ENCODE measurements at places on chromosomes 13 and 19. TPM values are rescaled to one million over a fixed set of nuclear protein-coding genes. Genes with fewer than 3 reads are reported as not detected.

GRCh38 chr19:35056513-35057063, 15.1 kb downstream of the HPN start:
- no peak overlapping the region for H3K4me3 ChIP-seq
- H3K4me1 ChIP-seq, result no peaks in the 10 kb centered on the region
- no peak overlapping the region for H3K27ac ChIP-seq
- peaks cover 2% of the 10 kb centered on the region for H3K36me3 ChIP-seq

DNA sequence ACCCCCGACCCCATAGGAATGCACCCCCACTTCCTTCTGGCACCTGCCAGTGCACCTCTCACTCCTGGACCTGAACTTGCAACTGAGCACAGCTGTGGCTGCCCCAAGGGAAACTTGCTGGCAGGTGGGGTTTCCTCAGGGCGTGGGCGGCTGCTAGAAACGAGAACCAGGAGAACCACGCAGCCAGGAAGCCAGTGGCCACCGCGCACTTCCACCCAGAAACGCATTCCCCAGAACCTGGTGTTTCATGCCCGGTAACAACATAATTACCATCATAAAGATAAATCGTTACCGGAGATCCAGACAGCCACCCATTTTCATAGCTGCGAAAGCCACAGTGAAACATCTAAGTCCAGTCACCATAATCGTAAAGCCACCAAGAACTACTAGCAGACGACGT, 75.2 kb upstream of the C13orf46 start:
- no peak overlapping the region for H3K4me3 ChIP-seq
- no peak for DNase-seq
- peaks cover 52% of the 10 kb centered on the region for H3K36me3 ChIP-seq
- H3K27ac ChIP-seq, result no peak overlapping the region
- H3K27me3 ChIP-seq, result no peaks in the 10 kb centered on the region

- H3K27ac ChIP-seq, result peak within 1 kb of the TSS; percentile 96
- peak within 1 kb of the TSS; percentile 84 for H3K4me3 ChIP-seq
- peaks cover 29% of the 10 kb centered on the region for H3K36me3 ChIP-seq
Observed at GRCh38 chr19:49590971-49591730, at the start of gene PRR12. TSS of gene PRR12 (plus strand) at chr19:49591182. CDS start at chr19:49591655, 473 bp downstream.

- peaks cover 34% of the 10 kb centered on the region for H3K27me3 ChIP-seq
- no peaks in the 10 kb centered on the region for H3K36me3 ChIP-seq
- no peak within 1 kb of the TSS for H3K27ac ChIP-seq
- H3K4me3 ChIP-seq, result no peak within 1 kb of the TSS
- H3K4me1 ChIP-seq, result peaks cover 12% of the 10 kb centered on the region
Observed at GRCh38 chr19:17794731-17795494, at the start of gene B3GNT3. TSS of gene B3GNT3 (plus strand) at chr19:17795138. CDS start at chr19:17807808, 12,670 bp downstream.

GRCh38 chr19:12484011-12484370, 625 bp downstream of the ZNF709 start:
- H3K27me3 ChIP-seq, result no peaks in the 10 kb centered on the region
- peaks cover 3% of the 10 kb centered on the region for H3K36me3 ChIP-seq
- no peak for DNase-seq

DNA sequence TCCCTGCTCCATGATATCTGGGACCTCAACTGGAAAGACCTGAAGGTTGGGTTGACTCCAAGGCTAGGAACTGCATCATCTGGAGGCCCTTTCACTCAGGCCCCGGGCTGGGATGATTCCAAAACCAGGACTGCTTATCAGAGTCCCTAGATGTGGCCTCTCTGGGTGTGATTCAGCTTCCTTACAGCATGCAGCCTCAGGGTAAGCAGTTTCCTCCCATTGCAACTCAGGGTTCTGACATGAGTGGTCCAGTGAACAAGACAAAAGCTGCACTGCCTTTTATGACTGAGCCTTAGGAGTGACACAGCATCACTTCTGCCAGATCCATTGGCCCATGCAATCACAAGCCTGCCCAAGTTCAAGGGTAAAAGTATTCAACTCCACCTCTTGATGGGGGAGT, 502.8 kb downstream of the COG6 start:
- H3K36me3 ChIP-seq, result no peaks in the 10 kb centered on the region
- no peaks in the 10 kb centered on the region for H3K27me3 ChIP-seq
- no peak overlapping the region for H3K27ac ChIP-seq
- no peak overlapping the region for H3K4me3 ChIP-seq
- no peak for DNase-seq
- no peaks in the 10 kb centered on the region for H3K4me1 ChIP-seq

DNA sequence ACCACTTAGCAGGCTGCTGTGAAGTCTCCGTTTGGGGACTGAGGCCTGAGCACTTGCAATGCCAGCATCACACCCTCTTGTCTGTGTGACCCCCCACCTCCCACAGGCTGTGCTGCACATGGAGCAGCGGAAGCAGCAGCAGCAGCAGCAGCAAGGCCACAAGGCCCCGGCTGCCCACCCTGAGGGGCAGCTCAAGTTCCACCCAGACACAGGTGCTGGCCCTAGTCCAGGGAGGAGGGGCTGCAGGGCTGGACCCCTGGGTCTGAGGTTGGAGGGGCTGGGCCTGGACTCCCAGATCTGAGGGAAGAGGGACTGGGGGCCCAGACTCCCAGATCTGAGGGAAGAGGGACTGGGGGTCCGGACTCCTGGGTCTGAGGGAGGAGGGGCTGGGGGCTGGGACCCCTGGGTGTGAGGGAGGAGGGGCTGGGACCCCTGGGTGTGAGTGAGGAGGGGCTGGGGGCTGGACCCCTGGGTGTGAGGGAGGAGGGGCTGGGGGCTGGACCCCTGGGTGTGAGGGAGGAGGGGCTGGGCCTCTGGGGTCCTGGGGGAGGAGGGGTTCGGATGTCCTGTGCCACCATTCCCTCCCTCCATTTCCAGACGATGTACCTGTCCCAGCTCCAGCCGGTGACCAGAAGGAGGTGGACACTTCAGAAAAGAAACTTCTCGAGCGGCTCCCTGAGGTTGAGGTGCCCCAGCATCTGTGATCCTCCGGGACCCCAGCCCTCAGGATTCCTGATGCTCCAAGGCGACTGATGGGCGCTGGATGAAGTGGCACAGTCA, 11.6 kb upstream of the DHDH start:
- peaks cover 68% of the 10 kb centered on the region for H3K36me3 ChIP-seq
- H3K27ac ChIP-seq, result no peak overlapping the region
- H3K4me3 ChIP-seq, result no peak overlapping the region
- H3K27me3 ChIP-seq, result no peaks in the 10 kb centered on the region

- H3K36me3 ChIP-seq, result no peaks in the 10 kb centered on the region
- no peaks in the 10 kb centered on the region for H3K27me3 ChIP-seq
- no peak overlapping the region for H3K27ac ChIP-seq
- DNase-seq, result no peak
- no peak overlapping the region for H3K4me3 ChIP-seq
- peaks cover 5% of the 10 kb centered on the region for H3K4me1 ChIP-seq
Observed at GRCh38 chr13:30303269-30303668, 4.1 kb downstream of the KATNAL1 start.

- peaks cover 20% of the 10 kb centered on the region for H3K4me1 ChIP-seq
- peak overlapping the region; percentile 52 for H3K27ac ChIP-seq
- peaks cover 47% of the 10 kb centered on the region for H3K27me3 ChIP-seq
Observed at GRCh38 chr19:10270180-10270615, 722 bp upstream of the ICAM1 start.

DNA sequence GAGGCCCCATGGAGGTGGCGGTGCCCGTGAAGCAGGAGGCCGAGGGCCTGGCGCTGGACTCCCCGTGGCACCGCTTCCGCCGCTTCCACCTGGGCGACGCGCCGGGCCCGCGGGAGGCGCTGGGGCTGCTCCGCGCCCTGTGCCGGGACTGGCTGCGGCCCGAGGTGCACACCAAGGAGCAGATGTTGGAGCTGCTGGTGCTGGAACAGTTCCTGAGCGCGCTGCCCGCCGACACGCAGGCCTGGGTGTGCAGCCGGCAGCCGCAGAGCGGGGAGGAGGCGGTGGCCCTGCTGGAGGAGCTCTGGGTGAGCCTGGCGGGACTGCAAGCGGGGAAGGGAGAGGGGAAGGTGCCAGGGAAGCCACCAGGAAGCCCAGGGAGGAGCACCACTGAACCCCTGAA, 5.8 kb downstream of the ZNF444 start:
- H3K4me1 ChIP-seq, result peaks cover 30% of the 10 kb centered on the region
- no peak overlapping the region for H3K4me3 ChIP-seq
- no peaks in the 10 kb centered on the region for H3K27me3 ChIP-seq
- no peak overlapping the region for H3K27ac ChIP-seq

DNA sequence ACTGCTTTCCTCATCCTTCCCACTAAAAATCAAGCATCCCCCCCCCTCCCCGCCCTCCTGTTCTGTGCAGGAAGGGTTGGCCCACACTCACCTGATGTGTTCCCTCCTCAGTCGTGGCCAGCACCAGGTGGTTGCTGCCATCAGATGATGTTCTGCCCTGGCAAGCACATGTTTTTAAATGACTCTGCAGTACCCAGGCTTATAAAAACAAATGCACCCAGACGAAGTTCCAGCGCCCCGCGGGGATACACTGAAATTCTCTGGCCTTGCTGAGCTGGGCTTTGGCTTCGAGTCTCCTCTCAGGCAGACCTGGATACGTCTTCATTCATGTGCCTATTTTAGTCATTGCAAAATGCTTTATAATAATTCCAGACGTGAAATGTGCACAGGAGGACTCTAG, 316.3 kb downstream of the DLEU7 start:
- no peak overlapping the region for H3K4me3 ChIP-seq
- no peaks in the 10 kb centered on the region for H3K36me3 ChIP-seq
- DNase-seq, result no peak
- H3K27me3 ChIP-seq, result no peaks in the 10 kb centered on the region
- peaks cover 11% of the 10 kb centered on the region for H3K4me1 ChIP-seq

GRCh38 chr19:17073869-17074633, 1.2 kb downstream of the HAUS8 start:
- H3K4me3 ChIP-seq, result peak overlapping the region; percentile 90
- peaks cover 27% of the 10 kb centered on the region for H3K36me3 ChIP-seq
- H3K4me1 ChIP-seq, result peaks cover 46% of the 10 kb centered on the region
- no peak overlapping the region for H3K27ac ChIP-seq

GRCh38 chr19:40640744-40641143, 39.6 kb downstream of the LTBP4 start:
- H3K27ac ChIP-seq, result no peak overlapping the region
- DNase-seq, result no peak
- no peaks in the 10 kb centered on the region for H3K27me3 ChIP-seq
- H3K36me3 ChIP-seq, result no peaks in the 10 kb centered on the region
- H3K4me1 ChIP-seq, result peaks cover 7% of the 10 kb centered on the region
- no peak overlapping the region for H3K4me3 ChIP-seq

GRCh38 chr19:42200116-42200715, 17.3 kb downstream of the DEDD2 start:
- H3K27ac ChIP-seq, result no peak overlapping the region
- H3K36me3 ChIP-seq, result peaks cover 80% of the 10 kb centered on the region
- no peak overlapping the region for H3K4me3 ChIP-seq
- H3K4me1 ChIP-seq, result peaks cover 7% of the 10 kb centered on the region
- no peak for DNase-seq
- H3K27me3 ChIP-seq, result no peaks in the 10 kb centered on the region

- H3K27me3 ChIP-seq, result no peaks in the 10 kb centered on the region
- H3K4me1 ChIP-seq, result no peaks in the 10 kb centered on the region
- no peak for DNase-seq
- H3K4me3 ChIP-seq, result no peak overlapping the region
- H3K27ac ChIP-seq, result no peak overlapping the region
Observed at GRCh38 chr13:23928985-23929384, 31.7 kb upstream of the C1QTNF9B start.

DNA sequence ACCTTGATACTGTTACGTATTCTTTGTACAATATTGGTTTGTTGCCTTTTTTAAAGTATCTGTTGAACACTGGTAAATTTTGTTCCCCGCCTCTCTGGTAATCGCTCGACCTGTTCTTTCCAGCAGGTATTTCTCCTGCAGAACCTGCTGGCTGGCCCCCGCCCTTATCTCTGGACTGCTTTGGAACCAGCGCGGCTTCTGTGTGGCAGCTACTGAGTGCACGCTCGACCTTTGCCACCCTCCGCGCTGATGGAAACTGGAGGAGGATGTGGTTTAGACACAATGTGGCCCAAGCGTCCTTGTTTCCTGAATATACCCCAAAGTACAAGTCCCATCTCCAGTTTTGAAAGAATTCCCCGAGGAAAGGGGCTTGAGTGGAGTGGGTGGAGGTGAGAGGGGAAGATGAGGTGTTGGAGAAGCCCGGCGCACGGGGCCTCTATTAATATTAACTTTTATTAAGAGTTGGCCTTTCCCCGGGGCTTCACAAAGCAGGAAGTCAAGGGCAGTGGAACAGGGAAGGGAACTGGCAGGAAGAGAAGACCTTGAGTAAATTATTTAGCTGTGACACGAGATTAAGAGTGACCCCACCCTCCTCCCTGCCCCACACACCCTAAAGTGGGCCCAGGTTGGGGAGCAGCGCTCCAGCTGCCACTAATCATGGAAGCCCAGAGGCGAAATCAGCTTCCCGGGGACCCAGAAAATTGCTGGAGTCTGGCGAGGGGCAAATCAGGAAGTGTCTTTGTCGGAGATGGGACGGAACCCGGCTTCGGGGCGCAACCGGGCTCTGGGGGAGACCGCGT, 16.0 kb downstream of the CDX2 start:
- H3K27me3 ChIP-seq, result peaks cover 54% of the 10 kb centered on the region
- peaks cover 14% of the 10 kb centered on the region for H3K4me1 ChIP-seq
- no peak for DNase-seq
- H3K4me3 ChIP-seq, result no peak overlapping the region

GRCh38 chr19:51681286-51681941, 11.7 kb upstream of the SPACA6 start:
- H3K4me3 ChIP-seq, result no peak overlapping the region
- peaks cover 2% of the 10 kb centered on the region for H3K27me3 ChIP-seq
- H3K36me3 ChIP-seq, result no peaks in the 10 kb centered on the region
- no peaks in the 10 kb centered on the region for H3K4me1 ChIP-seq
- no peak overlapping the region for H3K27ac ChIP-seq
- DNase-seq, result peak; percentile 28

DNA sequence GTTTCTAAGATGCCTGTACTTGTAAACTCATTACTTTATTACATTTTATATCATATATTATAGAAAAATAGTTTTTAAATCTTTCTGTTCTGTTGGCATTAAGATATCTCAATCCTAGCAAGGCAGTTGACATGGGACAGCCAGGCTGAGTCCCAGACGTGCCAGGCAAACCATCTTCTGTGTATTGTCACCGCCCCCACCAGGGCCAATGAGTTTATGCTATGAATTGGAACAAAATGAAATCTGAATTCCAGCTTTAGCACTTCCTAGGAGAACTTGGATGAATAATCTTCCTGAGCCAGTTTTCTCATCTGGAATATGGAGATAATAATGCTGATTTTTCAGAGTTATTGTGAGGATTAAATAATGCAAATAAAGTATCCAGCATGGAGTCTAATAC, 79.9 kb upstream of the GSX1 start:
- H3K36me3 ChIP-seq, result no peaks in the 10 kb centered on the region
- H3K4me3 ChIP-seq, result no peak overlapping the region
- no peaks in the 10 kb centered on the region for H3K4me1 ChIP-seq
- DNase-seq, result no peak
- H3K27me3 ChIP-seq, result no peaks in the 10 kb centered on the region

OR7D2 gene
- total RNA-seq, result 0.06 TPM

FGF14 gene
- total RNA-seq, result 59.7 TPM

ADGRE1 gene
- total RNA-seq, result not detected

RFPL4AL1 gene
- not detected for total RNA-seq

ZNF471 gene
- total RNA-seq, result 16.3 TPM

TLE2 gene
- 14.9 TPM for total RNA-seq

CRLF1 gene
- total RNA-seq, result 3.1 TPM

CCDC8 gene
- 16.6 TPM for total RNA-seq
